ENCODE measurements at places on chromosomes 7 and 10.

DNA sequence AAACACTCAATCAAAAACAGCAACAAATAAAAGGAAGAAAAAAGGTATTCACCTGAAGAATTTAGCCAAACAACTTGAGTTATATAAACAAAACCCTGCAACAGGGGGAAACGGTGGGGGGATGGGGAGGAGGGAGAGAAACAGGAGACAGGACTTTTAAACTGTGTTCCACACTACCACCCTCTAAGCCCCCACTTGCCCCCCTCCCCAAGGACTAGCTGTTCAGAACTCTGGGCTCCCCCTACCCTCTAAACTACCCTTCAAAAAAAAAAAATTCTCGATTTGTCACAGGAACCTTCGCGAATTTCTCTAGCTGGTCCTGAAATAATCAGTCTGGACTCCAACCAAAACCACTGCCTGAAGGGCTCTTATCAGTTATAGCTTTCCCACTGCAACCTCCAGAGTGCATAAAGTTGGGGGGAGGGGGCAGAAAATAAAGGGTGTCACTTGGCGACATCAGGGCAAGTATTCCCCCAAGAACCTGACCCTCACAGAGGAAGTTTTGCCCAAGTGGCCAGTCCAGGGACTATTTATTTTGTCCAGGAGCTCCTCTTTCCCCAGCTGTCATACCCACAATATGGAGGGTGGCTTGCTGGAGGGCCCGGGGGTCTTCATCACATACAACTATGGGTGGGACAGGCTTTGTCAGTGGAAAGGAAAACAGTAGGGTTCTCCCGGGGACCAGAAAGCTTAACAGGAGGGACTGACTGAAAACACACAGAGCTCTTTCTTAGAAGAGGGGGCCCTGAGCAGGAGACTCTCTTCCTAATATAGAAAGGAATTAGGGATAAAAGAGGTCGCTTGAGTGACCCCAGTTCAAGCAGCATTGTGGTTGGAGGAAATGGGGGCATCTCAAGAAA, 1.3 kb downstream of the UBE2H start:
- no peak for DNase-seq

GRCh38 chr7:1915956-1916600, 246.0 kb downstream of the ELFN1 start:
- DNase-seq, result no peak

DNA sequence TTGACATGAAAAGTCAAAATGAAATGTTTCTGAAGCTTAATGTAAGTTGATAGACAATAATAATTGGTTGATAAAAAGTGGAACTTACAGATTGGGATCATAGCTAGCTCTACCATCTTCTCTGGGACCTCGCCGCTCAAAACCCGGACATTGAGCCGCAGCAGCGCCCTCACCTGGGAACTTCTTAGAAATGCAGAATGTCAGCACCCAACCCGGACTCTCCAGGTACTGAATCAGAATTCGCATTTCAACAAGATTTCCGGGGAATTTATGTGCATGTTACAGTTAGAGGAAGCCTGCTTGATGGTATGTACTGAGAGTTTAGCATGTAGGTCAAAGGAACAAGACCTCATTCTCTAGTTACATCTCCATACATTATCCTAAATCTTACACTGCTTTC, 36.7 kb upstream of the ABLIM1 start:
- peak; percentile 23 for DNase-seq

DNA sequence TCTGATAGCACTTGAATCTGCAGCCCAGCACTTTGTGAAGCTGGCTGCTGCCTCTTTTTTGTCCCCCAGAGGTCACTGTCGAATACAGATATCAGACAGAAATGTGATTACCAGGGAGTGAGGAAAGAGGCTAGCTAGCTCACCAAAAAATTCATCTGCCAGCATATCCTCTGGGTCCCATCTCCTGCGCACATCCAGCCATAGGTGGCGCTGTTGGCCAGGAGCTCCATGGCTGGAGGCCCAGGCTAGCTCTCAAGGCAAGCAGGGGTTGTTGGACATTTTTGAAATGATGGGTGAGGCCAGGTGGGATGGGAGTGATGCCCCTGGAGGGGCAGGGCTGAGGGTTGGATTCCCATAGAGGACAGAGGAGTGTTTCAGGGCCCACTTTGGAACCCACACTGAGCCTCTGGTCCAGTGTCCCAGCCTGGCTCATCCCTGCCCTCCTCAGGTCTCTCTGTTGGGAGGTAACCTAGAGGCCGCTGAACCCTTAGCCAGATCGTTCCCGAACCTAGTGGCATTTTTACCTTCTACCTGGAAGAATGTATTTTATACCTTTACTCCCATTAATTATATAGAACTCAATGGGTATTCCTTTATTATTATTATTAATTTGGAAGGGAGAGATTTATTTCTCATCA, 14.8 kb downstream of the DPCD start:
- DNase-seq, result peak; percentile 70

- no peak for DNase-seq
Observed at GRCh38 chr10:17851611-17852010, 42.5 kb downstream of the MRC1 start.

- no peak for DNase-seq
Observed at GRCh38 chr7:66500087-66500486, 128.6 kb upstream of the KCTD7 start.

DNA sequence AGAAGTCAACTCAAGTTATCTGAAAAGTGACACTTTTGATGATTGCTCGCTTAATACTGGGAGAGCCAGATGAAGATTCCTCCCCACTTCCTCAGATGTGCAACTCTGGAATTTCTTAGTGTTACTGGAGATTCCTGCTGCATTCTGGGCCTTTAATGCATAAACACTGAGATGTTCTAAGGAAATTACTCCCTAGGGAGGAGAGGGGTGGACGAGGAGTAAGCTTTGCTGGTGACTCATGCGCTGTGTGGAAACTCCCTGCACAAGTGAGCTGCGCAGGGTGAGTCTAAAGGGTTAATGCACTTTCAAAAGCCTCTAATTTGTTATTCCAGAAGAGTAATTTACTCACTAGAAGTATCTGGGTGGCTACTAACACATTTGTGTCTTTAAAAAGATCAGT, 46.3 kb downstream of the EGFR start:
- peak; percentile 100 for DNase-seq
